ENCODE measurements at places on chromosomes 13 and 19.

GRCh38 chr19:34345947-34346351 lies 19.0 kb upstream of the GPI start:
- DNase-seq = peak; percentile 82

GRCh38 chr19:37333457-37333856 lies 37.4 kb upstream of the ZNF527 start:
- no peak for DNase-seq

DNA sequence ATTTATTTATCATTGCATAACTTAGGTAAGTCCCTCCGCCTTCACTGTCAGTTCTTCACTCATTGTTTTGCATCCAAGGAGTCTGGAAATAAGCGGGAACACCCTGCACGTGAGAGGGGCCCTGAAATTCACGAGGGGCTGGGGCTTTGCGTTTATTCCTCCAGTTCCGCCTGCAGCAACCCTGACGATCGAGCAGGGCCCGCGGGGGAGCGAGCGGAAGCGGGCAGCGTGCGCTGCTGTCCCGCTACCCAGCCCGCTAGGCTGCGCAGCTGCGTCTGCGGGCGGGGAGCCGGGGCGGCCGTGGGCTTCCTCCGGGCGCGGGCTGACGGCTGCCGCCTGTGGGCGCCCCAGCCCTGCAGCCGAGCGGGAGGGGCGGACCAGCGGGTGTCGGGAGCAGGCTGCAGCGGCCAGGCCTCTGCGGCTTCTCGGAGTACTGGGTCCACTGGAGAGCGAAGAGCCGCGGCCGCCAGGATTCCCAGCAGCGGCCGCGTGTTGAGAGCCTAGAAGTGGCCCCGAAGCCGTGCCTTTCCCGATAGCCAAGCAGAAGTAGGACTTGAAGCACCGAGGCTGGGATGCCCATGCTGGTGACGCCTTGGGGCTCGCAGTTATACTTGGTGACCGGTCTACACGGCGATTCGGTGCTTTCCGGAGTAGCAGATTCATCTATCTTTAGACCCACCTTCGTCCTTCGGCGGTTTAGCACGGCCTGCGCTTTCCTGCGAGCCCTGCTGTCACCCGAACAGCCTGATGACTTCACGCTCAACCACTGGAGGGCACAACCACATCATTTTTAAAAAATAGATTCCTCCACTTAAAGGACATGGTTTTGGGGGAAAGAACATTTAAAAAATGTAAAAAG lies 32.9 kb upstream of the SACS start:
- peak; percentile 77 for DNase-seq

DNA sequence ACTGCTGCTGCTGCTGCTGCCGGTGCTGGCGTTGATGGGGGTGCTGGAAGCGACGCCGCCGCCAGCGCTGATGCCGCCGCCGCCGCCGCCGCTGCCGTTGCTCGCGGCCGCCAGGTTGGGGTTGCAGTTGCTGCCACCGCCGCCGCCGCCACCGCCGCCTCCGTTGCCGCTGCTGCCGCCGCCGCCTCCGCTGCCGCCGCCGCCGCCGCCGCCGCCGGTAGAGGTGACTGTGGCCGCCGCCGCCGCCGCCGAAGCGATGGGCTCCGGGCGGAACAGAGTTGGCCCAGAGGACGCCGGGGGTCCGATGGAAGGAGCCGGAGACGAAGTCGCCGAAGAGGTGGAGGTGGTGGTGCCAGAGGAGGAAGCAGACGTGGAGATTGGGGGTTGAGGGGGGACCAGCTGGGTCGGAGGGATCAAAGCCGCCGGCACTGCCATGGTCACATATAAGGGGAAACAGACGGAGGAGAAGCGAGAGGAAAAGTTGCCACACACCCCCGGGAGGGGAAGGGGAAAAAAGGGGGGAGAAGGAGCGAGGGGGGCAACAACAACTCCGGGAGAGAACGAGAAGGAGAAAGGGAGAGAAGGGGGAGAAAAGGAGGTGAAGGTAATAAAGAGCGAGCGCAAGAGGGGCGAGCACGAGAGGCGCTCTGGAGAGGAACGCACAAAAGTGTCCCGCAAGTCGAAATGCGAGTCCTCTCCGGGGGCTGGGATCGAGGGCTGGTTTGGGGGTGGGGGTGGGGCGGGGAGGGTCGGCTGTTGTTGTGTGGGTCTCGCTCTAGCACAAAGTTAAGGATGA lies 471 bp downstream of the DACH1 start:
- DNase-seq = peak; percentile 4

GRCh38 chr13:50267066-50267465 lies 251.8 kb downstream of the KCNRG start:
- no peak for DNase-seq

- no peak for DNase-seq
Measured at GRCh38 chr13:113545455-113545930, 39.1 kb upstream of the TFDP1 start.

DNA sequence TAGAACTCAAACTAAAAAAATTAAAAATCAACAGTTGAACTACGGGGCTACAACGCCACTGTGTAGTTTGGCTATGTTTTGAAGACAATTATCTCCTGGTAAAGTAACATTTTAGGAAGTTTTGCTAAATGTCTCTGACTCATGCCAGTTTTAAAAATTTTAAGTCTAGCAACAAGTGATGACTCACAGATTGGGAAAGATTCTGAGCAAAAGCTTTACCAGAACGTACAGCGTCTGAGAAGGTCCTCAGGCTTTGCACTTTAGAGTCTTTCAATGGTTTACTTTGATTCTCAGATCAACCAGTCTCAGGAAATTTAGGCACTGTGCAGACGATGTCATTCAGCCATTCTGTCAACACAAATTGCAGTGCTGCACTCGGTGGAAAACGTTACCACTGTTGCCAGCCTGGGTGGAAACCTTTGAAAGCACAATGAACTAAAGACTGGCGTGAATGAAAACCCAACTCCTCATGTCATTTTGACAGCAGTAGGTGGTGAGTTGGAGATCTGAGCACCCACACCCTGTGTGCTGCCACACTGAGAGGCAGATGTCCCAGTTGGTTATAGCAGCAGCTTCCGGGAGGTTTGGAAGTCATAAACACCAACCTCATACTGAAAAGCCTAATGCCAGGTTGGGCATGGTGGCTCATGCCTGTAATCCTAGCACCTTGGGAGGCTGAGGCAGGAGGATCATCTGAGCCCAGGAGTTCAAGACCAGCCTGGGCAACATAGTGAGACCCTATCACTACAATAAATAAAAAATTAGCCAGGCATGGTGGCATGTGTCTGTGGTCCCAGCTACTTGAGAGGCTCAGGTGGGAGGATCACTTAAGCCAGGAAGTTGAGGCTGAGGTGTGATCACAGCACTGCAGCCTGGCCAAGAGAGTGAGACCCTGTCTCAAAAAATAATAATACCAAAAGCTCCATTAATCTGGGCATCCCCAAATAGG lies 6.3 kb upstream of the WTIP start:
- peak; percentile 46 for DNase-seq

GRCh38 chr13:24161980-24162525 lies 1.5 kb downstream of the SPATA13 start:
- DNase-seq = no peak

GRCh38 chr19:44645407-44646048 lies 1.8 kb downstream of the PVR start:
- no peak for DNase-seq

GRCh38 chr13:60170414-60170813 lies 6.7 kb upstream of the DIAPH3 start:
- DNase-seq = no peak

GRCh38 chr19:15249528-15249874 lies 17.3 kb upstream of the EPHX3 start:
- no peak for DNase-seq

DNA sequence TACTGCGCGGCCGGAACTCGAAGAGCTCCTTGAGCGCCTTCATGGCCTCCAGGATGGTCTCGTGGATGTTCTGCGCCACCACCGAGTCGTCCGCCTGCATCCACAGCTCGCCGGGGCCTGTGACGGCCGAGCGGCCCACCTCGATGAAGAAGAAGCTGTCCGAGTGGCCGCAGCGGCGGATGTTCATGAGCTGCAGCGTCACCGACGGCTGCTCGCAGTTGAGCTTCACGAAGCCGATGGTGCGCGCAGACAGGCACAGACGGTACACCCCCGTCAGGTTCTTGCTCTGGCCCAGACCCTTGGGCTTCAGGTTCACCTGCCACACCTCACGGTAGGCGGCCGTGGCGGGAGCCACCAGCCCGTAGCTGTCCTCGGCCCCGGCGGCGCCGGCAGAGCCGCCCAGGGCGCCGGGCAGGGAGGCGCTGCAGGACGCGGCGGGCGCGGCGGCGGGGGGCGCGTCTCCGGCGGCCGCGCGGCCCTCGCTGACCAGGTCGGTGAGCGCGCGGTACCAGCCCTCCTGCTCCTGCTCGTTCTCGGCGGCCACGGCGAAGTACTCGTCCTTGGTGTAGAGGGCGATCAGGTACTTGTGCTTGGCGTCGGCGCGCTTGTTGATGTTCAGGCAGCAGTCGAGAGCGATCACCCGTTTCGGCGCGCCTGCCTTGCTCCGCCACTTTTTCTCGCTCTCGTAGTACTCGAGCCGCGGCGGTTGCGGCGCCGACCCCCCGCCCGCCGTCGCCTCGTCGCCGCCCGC lies 1.1 kb downstream of the IRS2 start:
- DNase-seq = peak; percentile 42

- DNase-seq = no peak
Measured at GRCh38 chr13:93941444-93941843, 538.0 kb downstream of the DCT start.

GRCh38 chr19:46283771-46284170 lies 13.1 kb upstream of the HIF3A start:
- DNase-seq = no peak

DNA sequence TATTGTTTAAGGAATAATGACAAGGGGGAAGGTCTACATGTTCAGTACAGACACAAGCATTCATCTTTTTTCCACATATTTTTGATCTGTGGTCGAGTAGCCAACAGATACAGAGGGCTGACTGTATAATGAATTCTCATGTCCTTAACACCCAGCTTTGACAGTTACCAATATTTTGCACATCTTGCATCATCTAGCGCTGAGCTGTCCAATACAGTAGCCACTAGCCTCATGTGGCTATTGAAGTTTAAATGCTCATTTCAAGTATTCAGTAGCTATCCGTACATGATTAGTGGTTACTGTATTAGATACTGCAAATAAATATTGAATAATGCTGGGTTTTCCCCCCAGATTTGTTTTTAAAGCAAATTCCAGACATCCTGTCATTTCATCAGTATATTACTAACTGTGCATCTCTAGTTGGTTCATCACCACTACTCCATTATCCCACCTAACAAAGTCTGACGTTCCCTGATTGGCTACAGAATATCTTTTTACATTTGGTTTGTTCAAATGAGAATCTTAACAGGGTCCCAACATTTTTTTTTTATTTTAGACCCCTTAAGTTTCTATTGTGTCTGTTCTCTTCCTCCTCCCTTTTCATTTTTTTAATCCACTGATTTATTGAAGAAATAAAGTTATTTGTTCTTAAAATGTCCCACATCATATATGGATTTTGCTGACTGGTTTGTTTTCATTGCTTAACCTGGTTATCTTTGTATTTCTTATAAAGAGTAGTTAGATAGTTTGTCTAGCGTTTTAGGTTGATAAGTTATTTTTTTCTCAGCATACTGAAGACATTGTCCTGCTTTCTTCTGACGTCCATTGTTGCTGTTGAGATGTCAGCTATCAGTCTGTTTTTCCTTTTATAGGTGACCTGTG lies 8.2 kb downstream of the ZNF177 start:
- DNase-seq = no peak

DNA sequence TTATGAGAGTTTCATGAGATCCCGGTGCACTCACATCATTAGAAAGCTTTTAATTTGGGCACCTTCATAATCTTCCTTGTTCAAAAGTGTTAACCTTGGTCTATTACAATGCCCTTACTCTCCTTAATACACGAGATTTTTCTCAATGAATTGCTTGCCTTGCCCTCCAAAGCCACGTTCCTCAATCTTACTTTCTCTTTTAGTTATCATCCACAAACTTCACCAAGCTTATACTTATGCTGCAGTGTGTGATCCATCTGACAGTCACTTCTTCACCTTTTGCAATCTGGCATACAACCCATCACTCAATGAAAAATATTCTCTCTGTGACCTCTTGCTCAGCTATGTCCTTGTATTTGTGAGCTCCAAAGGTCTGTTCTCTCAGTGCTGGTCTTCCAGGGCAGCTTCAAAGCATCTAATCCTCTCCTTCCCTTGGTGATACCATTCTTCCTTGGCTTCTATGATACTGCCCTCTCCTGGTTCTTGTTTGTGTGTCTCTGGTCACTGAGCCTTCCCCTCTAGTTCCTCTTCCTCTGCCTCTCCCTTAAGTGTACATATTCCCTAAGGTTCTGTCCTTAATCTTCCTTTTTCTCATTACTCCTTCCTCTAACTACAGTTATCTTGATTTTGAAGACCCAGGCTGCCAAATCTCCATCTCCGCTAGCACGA lies 202.2 kb upstream of the STARD13 start:
- no peak for DNase-seq

DNA sequence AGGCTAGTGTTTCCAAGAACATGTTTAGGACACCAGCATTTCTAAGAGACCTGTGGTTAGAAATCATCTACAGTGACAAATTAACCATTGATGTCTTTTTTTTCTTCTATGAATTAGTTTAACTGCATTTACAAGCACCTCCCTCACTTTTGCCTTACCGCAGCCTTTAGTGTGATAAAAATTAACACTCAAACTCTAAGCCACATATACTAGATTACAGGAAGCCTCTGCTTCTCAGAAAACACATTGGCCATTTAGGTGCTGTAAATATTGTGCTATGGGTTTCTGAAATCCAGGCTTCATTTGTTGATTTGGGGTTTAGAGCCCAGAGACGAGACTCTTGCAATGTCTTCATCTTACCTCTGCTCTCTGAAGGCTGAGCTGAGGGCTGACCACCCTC lies 34.6 kb upstream of the OLFM4 start:
- no peak for DNase-seq

DNA sequence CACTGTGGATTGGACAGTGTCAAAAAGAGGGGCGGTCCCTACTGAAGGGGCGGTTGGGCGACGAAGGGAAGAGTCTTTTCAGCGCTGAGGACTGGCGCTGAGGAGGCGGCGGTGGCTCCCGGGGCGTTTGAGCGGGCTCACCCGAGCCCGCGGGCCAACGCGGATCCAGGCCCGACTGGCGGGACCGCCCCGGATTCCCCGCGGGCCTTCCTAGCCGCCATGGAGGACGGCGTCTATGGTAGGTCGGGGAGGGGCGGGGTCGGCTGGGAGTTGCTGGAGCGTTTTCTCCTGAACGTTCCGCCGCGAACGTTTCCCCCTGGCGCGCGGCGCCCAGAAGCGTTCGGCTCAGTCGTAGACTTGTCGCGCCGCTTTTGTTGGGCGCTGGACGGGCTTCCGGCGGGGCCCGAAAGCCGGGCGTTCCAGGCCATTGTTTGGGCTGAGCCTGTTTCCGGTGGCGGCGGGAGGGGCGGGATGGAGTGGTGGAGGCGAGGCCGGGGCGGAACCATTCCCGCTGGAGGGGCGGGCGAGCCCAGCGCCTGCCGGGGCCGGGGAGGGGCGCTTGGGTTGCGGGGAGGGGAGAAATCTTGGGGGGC lies at the start of gene CYTH2:
Gene CYTH2 (plus strand): TSS at position 81 of the 593 bp plus-strand sequence. CDS start 139 bp downstream, at position 220.
- DNase-seq = peak; percentile 84

All from activated CD4-positive, alpha-beta T cell treated with anti-CD3 and anti-CD28 coated beads, Interleukin-2, Interleukin-6, amounts not matched to agents 100 ng/mL and 50 ng/mL, durations not matched to agents 16 hours and 8 hours (primary cell).